ENCODE measurements at places on chromosomes 6 and 20. TPM values are rescaled to one million over a fixed set of nuclear protein-coding genes. Genes with fewer than 3 reads are reported as not detected.

The PSMB9 gene
- total RNA-seq: 139 TPM

The ZC2HC1B gene
- total RNA-seq: not detected

The LRFN2 gene
- total RNA-seq: 0.96 TPM

The PAX1 gene
- not detected for total RNA-seq

The IMPG1 gene
- not detected for total RNA-seq

The COL20A1 gene
- not detected for total RNA-seq

The HDGFL1 gene
- not detected for total RNA-seq

The GRIK2 gene
- not detected for total RNA-seq

The MLN gene
- not detected for total RNA-seq
